CD4-positive, alpha-beta T cell (primary cell): ENCODE measurements at places on chromosomes 12 and 14.

DNA sequence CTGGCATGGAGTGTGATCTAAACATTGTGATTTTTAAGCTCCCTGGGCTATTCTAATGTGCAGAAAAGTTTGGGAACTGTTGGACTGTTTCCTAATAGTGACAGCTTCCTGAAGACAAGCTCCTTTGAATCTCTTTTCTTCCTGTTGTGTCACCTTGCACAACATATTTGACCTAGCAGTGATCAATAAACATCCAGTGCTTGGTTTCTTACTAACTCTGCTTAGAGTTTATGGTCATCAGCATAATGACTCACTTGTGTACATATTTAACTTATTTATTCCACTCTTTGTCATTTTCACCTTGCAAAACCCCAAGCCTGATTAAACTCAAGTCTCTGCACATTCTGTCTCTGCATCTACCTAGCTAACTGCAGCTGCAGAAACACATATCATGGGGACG, 27.3 kb upstream of the TBC1D30 start:
- DNase-seq = no peak

DNA sequence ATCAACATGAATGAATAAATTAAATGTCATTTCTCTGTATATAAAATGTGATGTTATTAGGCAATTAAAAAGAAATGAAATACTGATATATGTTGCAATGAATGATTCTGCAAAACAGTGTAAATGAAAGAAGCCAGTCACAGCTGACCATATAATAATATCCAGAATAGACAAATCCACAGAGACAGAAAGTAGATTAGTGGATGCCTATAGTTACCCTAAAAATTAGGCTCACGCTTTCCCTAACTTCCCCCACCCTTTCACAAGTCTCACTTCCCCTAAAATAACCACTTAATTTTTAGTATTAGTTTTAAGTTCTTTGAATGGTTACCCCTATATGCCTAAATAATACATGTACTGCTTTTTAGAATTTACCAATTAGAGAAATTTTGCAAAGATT, 348.9 kb upstream of the FAR2 start:
- no peak for DNase-seq

DNA sequence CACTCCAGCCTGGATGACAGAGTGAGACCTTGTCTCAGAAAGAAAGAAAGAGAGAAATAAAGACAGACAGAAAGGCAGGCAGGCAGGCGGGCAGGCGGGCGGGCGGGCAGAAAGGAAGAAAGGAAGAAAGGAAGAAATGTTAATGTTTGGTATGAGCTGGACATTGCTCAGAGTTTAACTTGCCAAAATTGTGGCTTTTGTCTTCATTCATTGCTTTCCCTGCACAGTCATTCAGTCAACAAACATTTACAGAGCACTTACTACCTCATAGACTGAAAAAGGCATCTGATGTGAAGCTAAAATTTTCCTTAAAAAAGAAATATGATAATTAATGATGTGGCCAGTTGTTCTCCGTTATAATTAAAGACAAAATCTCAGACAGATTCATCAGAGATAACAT, 247.1 kb downstream of the SPTSSA start:
- no peak for DNase-seq

GRCh38 chr12:131226345-131227265, 272.9 kb downstream of the ADGRD1 start:
- DNase-seq = no peak

DNA sequence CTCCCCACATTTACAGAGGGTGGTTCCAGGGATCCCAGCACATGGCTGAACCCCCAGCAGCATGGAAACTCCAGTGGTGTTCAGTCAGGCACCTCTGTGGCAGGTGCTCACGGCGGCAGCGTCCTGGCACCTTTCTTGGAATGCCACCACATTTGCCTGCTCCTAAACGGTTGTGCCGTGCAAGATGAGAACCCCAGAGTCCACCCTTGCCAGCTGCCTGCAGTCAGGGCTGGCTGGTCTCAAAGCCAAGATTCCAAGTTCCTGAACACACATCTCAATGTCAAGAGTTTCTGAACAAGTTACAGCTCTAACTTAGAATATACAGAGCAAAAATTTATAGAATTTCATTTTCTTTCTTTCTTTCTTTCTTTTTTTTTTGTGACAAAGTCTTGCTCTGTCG, 38.7 kb downstream of the DDX51 start:
- DNase-seq = no peak

GRCh38 chr12:40013847-40014246, 92.0 kb downstream of the SLC2A13 start:
- DNase-seq = no peak

- DNase-seq = peak; percentile 72
Measured at GRCh38 chr14:106209755-106210154, 683.4 kb downstream of the TMEM121 start.

- DNase-seq = no peak
Measured at GRCh38 chr12:70842942-70843341, 77.6 kb downstream of the PTPRR start.

GRCh38 chr14:104595116-104595675, 9.4 kb downstream of the TMEM179 start:
- DNase-seq = no peak

GRCh38 chr14:95323361-95323760, 3.7 kb upstream of the CLMN start:
- no peak for DNase-seq

DNA sequence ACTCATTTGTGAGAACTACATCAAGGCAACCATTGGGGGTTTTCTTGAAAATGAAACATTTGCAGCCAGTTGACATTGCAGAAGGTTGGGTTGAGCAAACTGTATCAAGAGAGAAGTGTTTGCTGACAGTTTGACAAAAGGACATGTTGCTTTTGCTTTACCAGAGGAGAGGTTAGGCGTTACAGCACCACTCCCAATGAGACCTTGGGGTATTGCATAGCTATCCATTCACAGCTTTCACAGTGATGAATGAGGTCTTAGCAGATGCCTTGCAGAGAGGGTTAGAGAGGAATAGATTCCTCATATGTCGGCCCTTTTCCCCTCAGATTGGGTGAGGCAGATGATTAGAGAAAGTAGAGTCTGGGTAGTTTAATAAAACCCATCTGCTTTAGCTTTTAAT, 988.9 kb upstream of the FLRT2 start:
- no peak for DNase-seq

GRCh38 chr12:67472539-67472938, 176.0 kb upstream of the DYRK2 start:
- no peak for DNase-seq

DNA sequence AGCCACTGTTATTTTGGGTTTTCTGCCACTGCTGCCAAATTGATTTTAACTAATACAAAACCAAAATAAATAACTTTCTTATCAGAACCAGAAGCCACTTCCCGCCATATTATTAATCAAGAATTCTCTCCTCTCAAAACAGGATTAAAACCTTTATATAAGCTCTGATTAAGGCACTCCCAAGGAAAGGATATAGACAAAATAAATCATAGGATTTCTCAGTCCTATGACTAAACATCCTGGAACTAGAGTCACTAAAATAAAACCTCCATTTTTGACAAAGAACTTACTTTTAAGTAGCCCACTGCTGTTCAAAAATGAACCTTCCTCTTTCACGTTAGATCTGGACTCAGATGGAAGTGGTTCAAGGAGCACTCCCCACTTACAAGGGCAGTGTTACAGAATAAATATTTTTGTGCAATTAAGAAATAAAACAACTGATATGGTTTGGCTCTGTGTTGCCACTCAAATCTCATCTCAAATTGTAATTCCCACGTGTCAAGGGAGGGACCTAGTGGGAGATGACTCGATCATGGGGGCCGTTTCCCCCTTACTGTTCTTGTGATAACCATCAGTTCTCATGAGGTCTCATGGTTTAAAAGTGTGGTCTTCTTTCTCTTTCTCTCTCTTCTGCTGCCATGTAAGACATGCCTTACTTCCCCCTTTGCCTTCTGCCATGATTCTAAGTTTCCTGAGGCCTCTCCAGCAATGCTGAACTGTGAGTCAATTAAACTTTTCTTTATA, 26.4 kb downstream of the GXYLT1 start:
- DNase-seq = no peak

- no peak for DNase-seq
Measured at GRCh38 chr12:41055875-41056577, 132.1 kb upstream of the PDZRN4 start.

DNA sequence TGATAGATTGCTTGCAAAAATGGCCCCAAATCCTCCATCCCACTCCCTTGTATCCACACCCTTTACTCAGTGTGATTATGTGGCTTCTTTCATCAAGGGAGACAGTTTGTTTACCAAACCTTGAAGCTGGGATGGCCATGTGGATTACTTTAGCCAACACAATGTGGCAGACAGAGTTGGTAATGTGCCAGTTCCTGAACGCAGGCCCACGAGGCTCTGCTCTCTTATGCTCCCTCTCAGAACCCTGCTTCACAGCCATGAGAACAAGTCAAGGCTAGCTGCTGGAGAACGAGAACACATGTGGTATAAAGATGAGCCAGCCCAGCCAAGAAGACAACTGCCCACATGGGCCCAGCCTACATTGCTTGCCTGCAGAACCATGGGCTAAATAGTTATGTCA, 162.3 kb downstream of the NDUFA12 start:
- DNase-seq = no peak

DNA sequence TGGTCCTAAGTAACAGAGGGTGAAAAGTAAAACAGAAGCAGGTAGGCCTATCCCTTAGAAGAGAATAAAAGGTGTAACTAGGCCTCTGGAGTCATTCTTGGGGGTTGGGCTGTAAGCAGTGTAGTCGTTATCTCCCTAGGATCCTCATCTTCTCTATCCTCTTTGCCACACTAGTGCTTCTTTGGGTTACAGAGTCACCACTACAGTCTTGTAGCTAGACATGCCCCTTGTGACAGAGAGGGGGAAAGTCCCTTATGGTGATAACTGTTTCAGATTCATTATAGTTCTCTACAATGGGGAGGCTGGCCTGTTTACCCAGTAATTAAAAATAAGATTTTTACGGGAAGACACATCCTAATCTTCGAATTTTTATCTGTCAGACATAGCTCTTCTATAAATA, 16.4 kb upstream of the SRP54 start:
- no peak for DNase-seq

DNA sequence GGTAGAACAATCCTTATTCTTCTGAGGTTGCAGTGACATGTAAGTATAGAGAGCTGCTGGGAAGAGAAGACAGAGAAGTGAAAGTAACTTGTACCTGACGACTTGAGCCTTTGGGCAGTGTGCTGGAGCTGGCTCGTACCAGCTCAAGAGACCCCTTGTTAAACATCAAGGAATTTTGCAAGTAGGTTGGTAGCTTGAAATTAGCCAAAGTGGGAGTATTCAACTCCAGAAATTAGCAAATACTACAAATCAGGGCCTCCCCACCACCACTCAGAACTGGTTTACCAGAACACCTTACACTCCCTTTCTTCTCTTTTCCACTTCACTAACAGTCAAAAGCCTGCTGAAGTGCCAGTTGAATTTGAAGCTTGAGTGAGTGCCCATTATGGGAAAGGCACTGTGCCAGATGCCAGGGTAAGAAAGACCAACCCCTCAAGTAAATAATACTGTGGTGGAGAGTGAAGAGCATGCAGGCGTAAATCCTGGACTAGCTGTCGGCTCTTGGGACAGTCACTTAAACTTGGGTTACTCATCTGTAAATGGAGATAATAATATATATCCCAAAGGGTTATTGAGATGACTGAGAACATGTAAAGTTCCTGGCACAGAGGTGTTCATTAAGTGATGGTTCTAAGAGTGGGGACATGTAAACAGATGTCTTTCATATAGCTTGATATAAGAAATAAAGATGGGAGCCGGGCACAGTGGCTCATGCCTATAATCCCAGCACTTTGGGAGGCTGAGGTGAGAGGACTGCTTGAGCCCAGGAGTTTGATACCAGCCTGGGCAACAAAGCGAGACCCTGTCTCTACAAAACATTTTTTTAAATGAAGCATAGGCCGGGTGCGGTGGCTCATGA, 27.0 kb upstream of the EID3 start:
- no peak for DNase-seq

DNA sequence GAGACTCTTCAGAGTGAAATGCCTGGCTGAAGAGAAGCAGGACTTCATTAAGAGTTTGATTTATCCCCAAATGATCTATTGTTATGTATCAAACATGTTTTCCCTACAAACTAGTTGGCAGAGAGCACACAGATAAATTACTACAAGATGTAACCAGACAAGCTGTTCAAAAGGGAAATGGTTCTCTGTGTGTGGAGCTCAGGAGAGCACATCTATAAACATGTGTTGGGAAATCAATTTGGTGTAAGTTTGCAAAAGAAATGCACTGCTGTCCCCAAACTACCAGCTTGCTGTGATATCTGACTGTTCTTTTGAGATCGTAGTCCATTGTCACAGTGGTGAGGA, 159.2 kb downstream of the PAH start:
- DNase-seq = no peak

DNA sequence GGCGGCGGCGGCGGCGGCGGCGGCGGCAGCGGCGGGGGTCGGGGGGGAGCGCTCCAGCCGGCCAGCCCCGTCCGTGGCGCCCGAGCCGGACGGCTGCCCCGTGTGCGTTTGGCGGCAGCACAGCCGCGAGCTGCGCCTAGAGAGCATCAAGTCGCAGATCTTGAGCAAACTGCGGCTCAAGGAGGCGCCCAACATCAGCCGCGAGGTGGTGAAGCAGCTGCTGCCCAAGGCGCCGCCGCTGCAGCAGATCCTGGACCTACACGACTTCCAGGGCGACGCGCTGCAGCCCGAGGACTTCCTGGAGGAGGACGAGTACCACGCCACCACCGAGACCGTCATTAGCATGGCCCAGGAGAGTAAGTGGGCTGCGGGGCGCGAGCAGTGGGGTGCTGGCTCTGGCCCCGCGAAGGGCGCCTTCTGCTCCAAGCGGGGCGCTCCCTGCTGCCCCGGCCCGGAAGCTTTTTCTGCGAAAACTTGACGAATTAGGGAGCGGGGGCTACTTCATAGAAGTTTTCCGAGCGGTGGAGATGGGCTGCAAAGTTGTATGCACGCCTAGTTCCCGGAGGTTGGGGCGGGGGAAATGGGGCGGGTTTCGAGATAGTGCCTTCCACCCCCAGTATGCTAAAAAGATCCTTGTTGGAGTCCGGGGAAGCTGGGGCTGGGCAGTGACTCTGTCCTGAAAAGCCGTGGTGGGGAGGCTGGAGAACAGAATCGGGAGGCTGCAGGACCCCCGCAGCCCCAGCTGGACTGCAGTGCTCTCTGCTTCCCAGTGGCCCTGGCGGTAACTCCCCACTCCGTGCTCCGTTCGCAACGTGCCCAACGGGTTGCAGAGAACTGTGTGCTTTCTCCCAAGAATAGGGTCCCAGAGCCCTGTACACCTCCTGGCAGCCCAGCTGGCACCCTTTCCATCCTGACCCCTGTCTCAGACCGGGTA, 751 bp downstream of the GDF11 start:
- DNase-seq = peak; percentile 25

DNA sequence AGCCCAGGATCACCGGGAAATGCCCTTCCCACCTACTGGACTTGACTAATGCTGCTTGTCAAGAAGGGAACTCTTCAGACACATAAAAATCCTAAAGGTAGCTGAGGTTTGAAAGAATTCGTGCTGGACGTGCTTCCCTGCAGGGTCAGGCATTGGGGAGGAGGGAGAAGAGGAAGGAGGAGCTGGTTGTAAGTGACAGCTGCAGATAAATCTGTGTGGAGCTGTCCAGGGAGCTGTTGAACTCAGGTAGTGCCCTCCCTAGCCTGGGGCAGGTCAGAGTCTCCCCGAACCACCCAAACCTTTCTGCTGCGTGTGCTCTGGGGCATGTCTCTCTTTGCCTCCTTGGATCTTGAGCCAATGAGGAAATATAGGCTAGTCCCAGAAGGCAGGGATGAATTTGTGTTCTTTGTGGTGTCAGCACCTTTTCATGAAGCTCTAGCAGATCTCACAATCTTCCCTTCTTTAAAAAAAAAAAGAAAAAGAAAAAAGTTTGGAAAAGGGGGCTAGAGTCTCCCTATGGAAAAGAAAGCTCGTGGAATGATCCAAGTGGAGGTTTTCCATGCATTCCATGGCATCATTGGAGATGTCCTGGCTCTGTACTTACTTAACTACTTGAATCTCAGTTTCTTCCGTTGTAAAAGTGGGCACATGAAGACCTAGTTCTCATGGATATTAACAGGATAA, 23.6 kb upstream of the FOS start:
- no peak for DNase-seq
